Heart left ventricle (tissue), 16 donors: ENCODE measurements at places on chromosomes 11 and 22.

GRCh38 chr22:28670161-28670560 is 9.5 kb downstream of the TTC28 start:
- DNase-seq: no peak

DNA sequence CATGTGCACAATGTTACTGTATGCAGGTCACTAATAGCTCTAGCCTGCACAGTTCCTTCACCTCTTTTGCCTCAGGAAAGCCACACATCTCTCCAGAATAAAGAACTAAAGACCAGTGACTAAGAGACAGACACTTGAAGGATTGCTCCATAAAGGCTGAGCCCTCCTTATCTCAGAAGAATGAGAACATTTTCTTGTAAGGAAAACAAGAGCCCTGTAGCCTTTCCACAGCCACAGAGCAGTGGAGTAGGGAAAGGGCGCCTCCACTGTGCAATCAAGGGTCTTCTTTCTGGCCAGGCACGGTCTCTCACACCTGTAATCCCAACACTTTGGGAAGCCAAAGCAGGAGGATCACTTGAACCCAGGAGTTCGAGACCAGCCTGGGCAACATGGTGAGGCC is 202.6 kb upstream of the TMEM45B start:
- DNase-seq: no peak

DNA sequence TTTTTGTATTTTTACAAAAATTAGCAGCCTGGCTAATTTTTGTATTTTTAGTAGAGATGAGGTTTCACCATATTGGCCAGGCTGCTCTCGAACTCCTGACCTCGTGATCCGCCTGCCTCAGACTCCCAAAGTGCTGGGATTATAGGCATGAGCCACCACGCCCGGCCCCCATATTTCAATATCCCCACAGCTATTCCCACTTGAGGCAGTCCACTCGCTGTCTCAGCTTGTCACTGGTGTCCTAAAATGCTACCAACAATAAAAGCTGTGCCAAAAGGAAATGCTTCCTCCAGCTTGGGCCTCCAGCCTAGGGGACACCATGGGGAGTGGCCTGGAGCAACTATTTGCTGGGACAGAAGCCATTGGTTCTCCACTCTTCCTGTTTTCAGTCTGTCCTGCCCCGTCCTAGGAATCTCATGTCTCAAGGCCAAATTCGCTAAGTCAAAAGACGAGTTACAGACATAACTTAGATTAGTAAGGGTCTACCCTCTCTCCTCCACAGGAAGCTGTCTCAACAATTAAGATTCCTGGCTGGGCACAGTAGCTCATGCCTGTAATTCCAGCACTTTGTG is 7.3 kb upstream of the SPINDOC start:
- DNase-seq: no peak

GRCh38 chr22:20967697-20968211 is 699 bp downstream of the AIFM3 start:
- no peak for DNase-seq

GRCh38 chr11:6356503-6357055 is 33.7 kb upstream of the SMPD1 start:
- DNase-seq: no peak

GRCh38 chr11:132943706-132944568 is 588.4 kb downstream of the OPCML start:
- DNase-seq: no peak

- peak; percentile 65 for DNase-seq
Observed at GRCh38 chr11:88420165-88420791, 82.7 kb upstream of the CTSC start.

- no peak for DNase-seq
Observed at GRCh38 chr11:62054484-62055121, 69.2 kb upstream of the INCENP start.

DNA sequence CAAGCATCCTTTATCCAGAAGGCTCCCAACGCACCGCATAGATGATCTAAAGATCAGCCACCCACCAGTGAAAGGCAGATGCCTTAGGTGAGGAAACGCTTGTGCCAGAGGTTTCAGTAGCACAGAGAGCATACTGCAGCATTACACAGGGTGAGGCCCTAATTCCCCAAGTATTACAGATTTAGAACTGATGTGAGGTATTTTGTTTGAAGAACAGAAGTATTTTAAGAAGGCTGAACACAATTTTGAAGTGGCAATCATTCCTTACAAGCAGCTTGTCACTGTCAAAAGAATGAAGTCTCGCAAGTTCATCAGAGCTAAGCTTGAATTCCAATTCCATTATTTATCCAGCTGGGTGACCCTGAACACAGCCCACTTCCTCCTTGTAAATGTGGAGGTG is 70.0 kb upstream of the FAT3 start:
- no peak for DNase-seq

DNA sequence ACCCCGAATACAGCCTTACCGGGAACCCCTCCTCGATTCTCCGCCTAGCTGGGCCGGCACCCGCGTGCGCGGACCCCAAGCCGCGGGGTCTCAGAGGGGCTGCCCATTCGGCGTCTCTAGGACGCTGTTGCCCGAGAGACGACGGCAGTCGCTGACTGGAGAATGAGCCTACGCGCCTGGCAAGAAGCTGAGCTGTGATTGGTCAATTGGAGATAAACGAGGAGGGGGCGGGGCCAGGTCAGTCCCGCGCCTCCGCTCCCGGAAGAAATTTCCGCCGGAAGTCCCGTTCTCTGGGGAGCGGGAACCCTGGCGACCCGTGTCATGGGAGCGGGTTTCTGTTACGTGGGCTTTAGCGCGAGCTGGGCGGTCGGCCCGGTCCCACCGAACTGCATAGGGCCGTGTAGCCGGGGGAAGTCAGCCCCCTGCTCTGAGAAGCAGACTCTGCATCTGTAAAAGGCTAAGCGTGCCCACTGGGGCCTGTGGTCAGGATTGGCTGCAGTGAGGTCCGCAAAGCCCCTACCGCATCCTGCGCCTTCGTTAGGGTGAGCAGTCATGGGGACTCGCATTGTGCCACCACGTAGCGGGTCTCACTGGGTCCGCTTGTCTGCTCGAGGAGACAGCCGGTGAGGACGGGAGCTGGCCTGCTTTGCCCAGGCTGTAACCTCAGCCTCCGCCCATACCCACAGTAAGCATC is at the start of gene EFCAB6:
EFCAB6 (minus strand) TSS at position 157 of the 694 bp plus-strand sequence. CDS start 29,987 bp downstream, outside the sequence.
- DNase-seq: peak; percentile 95

- no peak for DNase-seq
Observed at GRCh38 chr11:97048481-97048880, 658.7 kb downstream of the JRKL start.

GRCh38 chr22:35426801-35427140 is 26.8 kb downstream of the MCM5 start:
- DNase-seq: no peak

DNA sequence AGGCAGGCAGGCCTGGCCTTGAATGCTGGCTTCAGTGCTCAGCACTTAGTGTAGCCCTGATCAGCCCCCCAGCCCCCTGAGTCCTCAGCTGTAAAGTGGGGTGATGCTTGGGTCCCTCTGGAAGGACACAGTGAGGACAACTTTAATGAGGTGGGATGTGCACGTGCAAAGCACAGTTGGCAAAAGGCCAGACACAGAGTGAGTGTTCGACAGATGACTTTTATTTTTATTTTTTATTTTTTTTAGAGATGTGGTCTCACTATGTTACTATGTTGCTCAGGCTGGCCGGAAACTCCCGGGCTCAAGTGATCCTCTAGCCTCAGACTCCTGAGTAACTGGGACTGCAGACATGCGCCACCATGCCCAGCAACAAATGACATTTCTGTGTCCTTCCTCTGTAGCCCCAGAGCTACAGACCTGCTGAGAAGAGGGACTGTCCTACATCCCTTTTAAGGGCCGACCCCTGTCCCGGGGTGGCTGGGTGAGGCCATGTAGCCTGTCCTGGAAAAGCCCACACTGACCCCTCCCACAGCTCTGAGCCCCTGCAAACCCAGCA is 6.9 kb upstream of the C11orf96 start:
- DNase-seq: no peak

DNA sequence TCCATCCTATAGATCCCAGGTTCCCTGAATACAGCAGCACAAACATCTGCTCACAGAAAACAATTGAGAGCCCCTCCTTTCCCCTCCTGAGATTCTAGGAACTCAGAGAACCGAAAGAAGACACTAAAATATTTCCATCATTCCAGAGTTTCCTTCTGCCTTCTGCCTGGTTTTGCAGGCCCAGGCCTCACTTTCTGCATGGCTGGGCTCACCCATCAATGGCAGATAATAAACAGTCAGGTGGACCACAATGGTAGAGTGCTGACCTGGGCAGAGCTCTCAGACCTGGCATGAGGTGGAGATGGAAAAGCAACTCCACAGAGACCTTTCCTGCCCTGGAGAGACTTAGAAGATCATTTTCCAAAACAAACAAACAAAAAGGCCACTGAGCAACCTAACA is 389.1 kb downstream of the NXPE2 start:
- DNase-seq: no peak

- DNase-seq: no peak
Observed at GRCh38 chr11:113805640-113806039, 26.0 kb downstream of the CLDN25 start.

GRCh38 chr11:12403997-12404350 is 26.6 kb downstream of the PARVA start:
- DNase-seq: no peak

DNA sequence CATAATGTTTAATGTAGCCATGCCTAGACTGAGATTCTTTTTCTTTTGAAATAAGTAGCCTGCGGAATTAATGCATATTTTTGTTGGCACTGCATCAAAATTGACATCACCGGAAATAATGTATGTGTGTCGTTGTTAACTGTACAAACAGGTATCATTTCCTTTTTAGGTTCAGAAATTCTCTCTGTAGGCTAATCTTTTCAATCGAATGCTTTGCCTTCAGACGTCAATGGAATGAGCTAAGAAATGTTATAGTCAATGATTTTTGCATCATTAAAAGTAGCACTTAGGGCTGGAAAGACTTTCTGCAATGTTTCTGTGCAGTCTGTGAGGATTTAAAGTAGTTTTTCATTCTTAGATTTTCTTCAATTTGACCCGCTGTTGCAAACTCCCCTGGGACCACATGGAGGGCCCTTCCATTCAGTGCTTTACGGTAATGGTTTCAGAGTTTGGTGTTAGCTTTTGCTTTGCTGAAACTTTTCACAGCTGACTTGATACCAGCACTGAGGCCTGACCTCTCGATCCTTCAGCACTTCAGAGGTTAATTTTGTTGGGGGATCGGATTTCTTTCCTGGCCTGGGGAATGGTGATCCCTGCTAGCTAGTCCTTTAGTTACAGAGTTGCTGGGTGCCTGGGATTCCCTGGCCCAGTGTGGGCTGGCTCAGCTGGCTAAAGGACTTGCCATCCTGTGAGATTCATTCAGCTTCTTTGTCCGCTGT is 137.8 kb downstream of the DBX1 start:
- no peak for DNase-seq

- no peak for DNase-seq
Observed at GRCh38 chr11:116057000-116057399, 552.8 kb upstream of the CADM1 start.

DNA sequence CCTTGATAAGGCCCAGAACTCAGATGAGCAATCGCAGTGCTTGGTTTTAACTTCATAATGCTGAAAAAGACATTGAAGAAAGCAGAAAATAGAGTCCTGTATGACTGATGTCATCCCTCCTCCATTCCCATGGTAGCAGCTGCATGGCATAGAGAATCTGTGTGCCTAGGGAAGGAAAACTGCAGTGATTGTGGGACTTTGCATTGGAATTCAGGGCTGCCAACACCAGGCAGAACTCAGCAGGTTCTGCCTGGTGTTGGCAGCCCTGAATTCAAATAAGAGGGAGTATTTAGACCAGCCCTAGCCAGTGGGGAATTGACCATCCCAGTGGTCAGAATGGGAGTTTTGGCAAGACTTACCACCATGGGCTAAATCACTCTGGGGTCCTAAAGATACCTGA is 1016.0 kb downstream of the FAM181B start:
- no peak for DNase-seq

DNA sequence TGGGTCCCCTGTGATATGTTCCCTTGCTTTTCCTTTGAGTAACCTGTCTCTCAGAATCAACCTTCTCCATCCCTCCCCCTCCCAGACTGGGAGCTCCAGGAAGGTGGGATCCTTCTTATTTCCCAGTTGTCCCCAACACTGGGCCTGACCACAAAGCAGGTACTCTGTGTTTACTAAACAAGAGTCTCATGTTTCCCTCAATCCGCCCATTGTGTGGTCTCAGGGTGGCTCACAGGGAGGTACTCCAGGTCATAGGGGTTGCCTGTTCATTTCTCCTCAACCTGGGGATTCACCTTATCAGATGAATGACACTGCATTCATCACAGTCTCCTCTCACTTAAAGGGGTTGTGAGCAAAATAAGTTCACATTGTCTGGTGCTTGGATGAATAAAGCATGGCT is 26.4 kb upstream of the NAV2 start:
- DNase-seq: no peak

DNA sequence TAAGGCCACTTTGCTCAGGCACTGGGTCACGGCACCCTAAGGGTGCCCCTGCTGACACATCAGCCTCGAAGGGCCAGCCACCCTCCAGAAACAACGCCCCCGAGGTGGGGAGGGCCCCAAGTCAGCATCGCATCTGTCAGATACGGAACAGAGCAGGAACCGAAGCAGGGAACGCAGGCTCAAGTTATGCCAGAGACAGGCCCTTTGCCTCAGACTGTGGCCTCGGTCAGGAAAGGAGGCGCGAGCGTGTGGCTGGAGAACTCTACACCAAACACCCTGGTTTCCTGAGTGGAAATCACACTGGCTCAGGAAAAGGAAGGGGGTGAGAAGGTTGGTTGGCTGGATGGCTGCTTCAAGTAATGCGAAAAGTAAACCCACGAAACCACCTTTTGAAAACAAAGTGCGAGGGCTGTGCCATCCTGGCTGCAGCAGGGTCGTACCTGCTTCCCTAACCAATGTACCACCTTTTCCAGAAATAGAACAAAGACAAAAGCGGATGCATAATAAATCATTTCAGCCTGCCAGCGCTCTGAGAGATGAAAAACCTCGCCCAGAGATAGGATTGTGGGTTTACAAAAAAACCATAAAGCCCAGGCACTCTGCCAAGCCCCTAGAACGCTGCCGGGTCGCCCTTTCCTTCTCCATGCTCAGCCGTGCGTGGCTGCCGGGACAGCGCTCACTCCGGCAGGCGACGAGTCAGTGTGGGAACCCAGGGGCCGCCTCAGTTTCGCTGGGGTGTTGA is 38.6 kb downstream of the TRMU start:
- no peak for DNase-seq

DNA sequence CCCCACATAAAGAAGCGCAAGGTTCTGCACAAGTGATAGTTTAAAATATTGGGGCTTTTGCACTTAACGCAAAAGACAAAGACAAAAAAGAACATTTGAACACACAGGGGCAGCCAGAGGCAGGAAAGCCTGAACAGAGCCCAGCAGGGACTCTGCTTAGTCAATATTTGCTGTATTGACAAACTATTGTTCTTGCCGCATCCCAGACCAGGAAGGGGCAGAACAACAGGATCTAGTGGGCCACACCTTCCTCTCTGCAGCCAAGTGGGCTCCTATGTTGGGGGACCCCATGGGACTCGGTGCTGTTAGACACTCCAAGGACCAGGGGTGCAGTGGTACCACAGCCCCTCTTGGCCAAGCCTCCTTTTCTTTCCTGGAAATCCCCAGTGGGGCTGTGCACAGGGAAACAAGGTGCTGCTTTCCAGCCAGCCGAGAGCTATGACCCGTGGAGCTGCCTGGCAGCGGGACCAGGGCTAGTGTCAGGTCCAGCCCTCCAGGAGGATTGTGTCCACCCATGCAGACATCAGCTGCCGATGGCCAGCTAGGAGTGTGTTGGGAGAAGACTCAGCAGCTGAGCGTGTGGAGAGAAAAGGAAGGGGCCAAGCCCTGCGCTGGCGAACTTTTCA is 43.3 kb upstream of the ANO1 start:
- no peak for DNase-seq
